Stimulated activated CD8-positive, alpha-beta memory T cell treated with anti-CD3 and anti-CD28 coated beads, Interleukin-4, amount 100 ng/mL, for 48 hours (primary cell): ENCODE measurements at places on chromosomes 2 and 18.

DNA sequence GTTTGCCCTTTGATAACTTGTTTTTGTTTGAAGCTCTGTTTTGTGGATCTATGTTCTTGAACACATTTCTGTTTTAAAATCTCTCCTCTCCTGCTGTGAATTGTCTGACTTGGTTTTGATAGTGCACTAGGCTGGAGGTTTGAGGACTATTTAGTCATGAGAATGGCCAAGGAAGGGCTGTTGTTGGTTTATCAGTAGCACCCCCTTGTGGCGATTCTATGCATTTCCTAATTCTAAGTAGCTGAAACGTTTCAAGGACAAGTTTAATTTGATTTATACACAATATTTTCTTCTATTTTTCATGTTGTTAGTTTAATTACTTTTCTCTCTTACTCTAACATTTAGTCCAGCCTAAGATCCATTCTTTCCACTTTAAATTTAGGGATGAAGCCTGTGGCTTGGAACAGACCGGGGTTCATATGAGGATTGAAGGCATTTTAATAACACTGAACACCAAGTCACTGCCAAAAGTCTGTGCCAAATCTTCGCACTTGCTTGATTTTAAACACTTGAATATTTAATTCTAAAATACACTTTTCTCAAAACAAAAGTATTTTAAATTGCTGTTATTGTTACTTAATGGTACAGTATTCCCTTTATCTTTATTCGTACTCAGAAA is 166.0 kb downstream of the SOCS6 start:
- DNase-seq: peak; percentile 30

GRCh38 chr18:26802330-26803200 is 62.9 kb downstream of the AQP4 start:
- no peak for DNase-seq

DNA sequence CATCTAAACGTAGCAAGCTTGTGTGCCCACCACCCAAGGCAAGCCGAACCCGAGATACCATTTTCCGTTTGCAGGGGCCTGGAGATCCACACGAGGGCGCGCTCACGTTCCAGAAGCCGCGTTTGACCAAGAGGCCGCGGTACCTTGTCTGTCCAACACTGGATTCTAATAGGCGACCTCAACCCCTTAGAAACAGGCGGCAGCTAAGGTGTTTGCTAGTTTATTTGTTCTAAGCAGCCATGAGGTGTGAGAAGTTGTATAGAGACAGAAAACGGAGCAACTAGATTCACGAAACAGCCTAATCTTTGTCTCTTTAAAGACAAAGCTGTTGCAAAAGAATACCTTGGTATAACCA is 4.2 kb downstream of the HOXD11 start:
- DNase-seq: peak; percentile 56

GRCh38 chr18:27171993-27172392 is 13.1 kb downstream of the CHST9 start:
- no peak for DNase-seq

DNA sequence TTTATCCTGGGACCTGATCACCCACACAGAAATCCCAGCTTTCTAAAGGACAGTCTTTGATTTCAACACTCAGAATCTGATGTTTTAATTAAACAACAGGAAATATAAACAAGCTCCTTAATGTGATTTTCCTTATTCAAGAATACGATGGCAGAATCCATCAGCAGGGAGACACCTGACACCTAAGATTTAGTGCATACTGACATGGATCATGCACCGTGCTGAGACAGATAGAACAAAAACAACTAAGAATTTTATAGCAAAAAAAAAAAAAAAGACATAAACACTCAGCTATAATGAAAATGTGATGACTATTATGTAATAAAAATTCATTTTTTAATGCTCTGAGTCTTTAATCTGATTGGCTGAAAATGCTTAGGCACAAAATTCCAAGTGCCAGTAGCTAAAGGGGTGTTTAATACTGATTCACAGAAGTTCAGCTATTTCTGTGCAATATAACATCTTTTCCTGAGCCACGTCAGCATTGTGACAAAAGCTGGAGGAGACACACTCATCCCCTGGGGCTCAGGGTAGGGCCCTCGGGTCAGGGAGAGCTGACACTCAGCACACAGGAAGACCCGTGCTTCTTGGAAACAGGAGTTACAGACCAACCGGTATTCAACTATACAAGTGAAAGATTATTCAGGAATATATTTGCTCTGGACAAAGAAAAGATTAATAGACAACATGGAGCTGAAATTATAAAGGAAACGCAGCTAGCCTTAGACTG is 247.4 kb downstream of the FBXO15 start:
- DNase-seq: no peak

DNA sequence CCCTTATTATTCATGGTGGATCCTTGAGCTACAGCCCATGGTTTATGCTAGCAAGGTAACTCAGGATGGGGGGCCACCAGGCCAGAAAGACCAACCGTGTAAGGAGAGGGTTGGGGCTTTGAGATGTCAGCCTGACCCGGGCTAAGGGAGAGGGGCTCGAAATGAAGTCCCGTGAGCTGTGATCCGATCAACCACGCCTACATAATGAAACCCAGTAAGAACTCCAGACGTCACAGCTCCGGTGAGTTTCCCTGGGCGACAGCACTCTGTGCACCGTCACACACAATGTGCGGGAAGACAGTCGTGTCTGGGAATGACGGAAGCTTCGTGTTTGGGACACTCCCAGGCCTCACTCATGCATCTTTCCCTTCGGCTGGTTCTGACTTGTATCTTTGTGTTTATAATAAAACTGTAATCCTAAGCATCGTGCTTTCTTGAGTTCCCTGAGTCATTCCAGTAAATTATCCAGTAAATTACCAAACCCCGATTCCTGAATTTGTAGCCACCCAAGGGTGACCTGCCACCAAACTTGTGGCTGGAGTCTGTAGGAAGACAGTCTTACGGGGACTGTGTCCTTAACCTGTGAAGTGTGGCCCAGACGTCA is 44.2 kb downstream of the CYP27C1 start:
- DNase-seq: no peak

DNA sequence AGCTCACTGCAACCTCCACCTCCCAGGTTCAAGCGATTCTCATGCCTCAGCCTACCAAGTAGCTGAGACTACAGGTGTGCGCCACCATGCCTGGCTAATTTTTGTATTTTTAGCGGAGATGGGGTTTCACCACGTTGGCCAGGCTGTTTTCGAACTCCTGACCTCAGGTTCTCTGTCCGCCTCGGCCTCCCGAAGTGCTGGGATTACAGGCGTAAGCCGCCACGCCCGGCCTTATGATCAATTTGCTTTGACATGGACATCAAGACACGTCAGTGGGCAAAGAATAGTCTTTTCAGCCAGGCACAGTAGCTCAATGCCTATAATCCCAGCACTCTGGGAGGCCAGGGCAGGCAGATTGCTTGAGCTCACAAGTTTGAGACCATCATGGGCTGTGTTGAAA is 48.0 kb upstream of the CABYR start:
- no peak for DNase-seq

- no peak for DNase-seq
Measured at GRCh38 chr2:95021023-95021416, 4.5 kb upstream of the MAL start.

- no peak for DNase-seq
Measured at GRCh38 chr18:22913861-22914260, 19.3 kb upstream of the RBBP8 start.

- no peak for DNase-seq
Measured at GRCh38 chr2:196489371-196489770, 150.1 kb upstream of the CCDC150 start.

DNA sequence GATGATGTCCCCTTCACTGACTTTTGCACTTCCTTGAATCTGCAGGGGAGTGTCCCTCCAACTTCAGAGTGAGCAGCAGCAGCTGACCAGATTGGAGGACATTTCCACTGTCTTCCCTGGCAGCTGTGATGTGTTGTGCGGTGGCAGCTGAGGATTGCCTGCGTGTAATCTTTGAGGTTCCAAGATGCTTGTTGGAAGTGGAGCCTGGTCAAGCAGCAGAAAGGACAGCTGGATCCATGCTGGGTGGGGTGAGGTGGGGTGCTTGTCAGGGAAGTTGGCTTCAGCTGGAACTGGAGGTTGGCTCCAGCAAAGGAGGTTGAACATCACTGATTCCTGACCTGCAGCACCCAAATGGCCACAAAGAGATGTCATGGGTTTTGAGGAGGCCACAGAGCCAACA is 64.8 kb downstream of the ST3GAL5 start:
- no peak for DNase-seq

DNA sequence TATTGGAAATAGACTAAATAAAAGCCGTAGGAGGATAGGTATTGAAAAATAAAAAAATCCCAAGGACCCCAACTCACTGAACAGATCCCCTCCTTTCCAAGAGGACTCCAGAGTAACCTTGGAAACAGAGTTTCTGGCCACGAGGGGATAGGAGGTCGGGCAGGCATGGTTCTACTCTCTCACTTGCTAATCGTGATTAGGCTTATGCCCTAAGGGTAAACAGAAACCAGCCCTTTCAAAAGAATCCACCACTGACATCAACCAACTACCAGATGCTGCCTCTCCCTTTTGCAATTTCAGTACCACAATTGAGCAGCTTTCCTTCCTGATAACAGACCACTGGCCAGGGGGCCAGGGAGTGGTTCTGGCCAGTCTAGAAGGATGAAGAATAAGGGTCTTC is 477.8 kb downstream of the EIPR1 start:
- DNase-seq: no peak

- no peak for DNase-seq
Measured at GRCh38 chr2:130726614-130727180, 2.2 kb upstream of the GPR148 start.

GRCh38 chr2:69177785-69178636 is 165.0 kb downstream of the ANTXR1 start:
- peak; percentile 42 for DNase-seq

DNA sequence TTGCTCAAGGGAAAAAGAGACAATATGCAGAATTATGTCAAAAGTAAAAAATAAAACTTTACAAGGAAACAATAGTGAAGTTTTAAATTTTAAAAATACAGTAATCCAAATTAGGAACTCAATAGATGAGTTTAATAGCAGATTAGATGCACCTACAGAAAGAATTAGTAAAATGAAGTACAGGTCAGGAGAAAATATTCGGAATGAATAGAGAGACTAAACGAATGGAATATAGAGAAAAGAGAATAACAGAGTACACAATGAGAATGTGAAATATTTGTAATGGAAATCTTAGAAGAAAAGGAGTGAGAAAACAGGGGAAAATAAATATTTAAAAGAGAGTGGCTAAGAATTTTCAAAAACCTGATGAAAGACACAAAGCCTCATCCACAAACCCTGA is 275.7 kb upstream of the MMADHC start:
- DNase-seq: no peak

GRCh38 chr2:64985447-64985846 is 3.8 kb upstream of the SLC1A4 start:
- DNase-seq: no peak
